HFFc6 (cell line): ENCODE measurements at places on chromosomes 11 and 22. TPM values are rescaled to one million over a fixed set of nuclear protein-coding genes. Genes with fewer than 3 reads are reported as not detected.

DCUN1D5 gene
- 40.4 to 48.6 TPM (median 40.6 TPM) in 3 replicates for total RNA-seq

DNA sequence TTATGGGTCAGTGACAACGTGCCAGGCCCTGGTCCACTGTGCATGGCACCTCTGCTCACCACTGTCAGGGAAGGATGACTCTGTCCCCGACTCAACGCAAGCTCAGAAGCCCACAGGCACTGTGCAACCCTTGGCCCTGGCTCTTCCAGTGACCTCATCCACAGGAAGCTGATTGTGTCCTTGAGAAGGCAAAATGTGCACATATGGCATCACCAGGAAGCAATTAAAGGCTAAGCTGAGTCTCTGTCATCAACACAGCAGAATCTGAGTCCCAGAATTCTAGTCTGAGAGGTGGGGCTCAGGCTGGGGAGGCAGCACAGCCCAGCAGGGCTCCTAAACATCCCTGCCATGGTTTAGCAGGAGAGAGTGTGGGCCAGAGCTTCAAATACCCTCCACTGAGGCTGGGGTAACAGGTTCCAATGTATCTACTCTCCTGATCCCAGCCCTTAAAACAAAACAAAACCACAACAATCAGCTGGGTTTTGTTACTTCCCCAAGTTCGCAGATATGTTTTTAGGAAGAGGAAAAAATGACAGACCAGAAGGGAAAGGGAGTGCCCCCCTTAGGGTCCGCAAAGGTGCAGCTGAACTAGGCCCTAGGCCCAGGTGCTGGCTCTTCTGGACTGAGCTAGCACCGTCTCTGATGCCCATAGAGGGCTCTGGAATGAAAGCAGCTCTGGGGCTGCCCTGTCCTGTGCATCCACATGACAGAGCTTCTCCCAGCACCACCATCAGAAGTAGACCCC, 33.5 kb upstream of the GNAZ start:
- peak; percentile 64 for DNase-seq

CAPN1 gene
- 211 to 230 TPM (median 227 TPM) in 3 replicates for total RNA-seq

- no peak for DNase-seq
Measured at GRCh38 chr11:119745776-119746535, 17.0 kb upstream of the NECTIN1 start.

GRCh38 chr11:6828103-6828502, 17.4 kb upstream of the OR10A5 start:
- no peak for DNase-seq

DNA sequence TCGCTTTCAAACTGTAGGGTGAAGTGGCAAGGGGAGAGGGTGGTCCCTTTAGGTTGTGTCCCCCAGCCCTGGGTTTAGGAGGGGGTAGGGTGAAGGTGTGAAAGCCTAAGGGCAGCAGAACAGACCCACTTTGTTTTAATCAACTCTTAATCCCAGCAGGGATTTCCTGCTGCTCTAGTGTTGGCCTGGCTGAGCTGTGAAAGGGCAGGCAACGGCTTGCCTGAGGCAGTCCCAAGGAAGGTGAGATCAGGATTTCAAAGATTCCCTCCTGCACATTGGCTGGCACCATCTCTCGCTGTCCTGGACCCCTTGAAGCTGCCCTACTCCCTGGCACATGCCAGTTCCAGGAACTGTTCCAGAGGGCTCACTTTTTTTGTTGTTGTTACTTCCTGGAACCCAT, 221.3 kb downstream of the INSC start:
- no peak for DNase-seq

DNA sequence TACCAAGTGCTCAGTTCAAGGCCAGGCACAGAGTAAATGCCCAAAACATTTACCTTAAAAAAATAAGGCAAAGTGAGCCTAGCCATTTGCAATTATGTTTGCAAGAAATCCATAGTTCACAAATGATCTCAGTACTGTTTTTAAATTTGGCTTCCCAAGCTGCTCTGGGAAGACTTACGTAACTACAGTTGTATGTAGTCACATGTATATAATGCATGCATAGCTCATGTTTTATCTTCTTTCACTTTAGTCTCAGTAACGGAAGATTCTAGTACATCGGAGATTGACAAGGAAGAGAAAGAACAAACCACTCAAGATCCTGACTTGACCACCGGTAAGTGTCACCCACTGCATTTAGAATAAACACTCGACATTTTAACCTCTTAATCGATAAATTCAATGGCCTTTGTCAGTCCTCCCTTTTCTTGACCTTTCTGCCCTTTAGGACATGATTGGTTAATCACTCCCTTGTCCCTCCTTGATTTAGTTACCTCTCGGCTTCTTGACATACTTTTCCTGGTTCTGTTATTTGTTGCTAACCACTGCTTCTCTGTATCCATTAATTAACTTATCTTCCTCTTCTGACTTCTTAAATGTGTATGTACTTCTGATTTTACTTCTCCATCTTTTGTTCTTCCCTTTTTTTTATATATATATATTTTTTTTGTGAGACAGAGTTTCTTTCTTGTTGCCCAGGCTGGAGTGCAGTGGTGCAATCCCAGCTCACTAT, 18.0 kb upstream of the JHY start:
- no peak for DNase-seq

- no peak for DNase-seq
Measured at GRCh38 chr11:82979824-82980223, 78.3 kb downstream of the DDIAS start.

PGA5 gene
- total RNA-seq = not detected in 2 replicates

PLAAT3 gene
- total RNA-seq = 7.5 to 8.2 TPM (median 8.2 TPM) in 3 replicates

NNMT gene
- total RNA-seq = 197 and 220 TPM in 2 replicates

- DNase-seq = no peak
Measured at GRCh38 chr11:62737196-62737595, 8.9 kb downstream of the TTC9C start.

- DNase-seq = peak; percentile 42
Measured at GRCh38 chr11:13384908-13385640, 77.9 kb downstream of the BTBD10 start.

DBX1 gene
- total RNA-seq = not detected in 2 replicates

GRCh38 chr22:27935897-27936296, 16.8 kb upstream of the PITPNB start:
- DNase-seq = no peak

LUZP2 gene
- total RNA-seq = not detected in 3 replicates

SMIM35 gene
- total RNA-seq = not detected in 3 replicates

DNA sequence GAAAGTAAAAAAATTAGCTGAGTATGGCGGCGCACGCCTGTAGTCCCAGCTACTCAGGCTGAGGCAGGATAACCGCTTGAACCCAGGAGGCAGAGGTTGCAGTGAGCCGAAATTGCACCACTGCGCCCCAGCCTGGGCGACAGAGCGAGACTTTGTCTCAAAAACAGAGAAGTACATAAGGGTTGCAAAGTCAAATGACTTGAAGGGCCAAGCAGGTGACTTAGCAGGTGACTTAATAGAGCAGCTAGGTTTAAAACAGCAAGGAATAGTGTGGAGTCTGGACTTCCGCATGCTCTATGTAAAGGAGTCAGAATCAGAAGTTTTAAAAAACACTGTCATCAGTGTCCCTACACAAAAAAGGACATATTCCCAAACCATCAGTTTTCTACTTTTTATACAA, 31.7 kb downstream of the EP300 start:
- DNase-seq = no peak

- no peak for DNase-seq
Measured at GRCh38 chr11:93131709-93132108, 66.1 kb downstream of the SLC36A4 start.

- DNase-seq = no peak
Measured at GRCh38 chr22:26977741-26978376, 320.5 kb downstream of the MIAT start.

- DNase-seq = no peak
Measured at GRCh38 chr11:117766026-117766425, 31.0 kb downstream of the DSCAML1 start.

DNA sequence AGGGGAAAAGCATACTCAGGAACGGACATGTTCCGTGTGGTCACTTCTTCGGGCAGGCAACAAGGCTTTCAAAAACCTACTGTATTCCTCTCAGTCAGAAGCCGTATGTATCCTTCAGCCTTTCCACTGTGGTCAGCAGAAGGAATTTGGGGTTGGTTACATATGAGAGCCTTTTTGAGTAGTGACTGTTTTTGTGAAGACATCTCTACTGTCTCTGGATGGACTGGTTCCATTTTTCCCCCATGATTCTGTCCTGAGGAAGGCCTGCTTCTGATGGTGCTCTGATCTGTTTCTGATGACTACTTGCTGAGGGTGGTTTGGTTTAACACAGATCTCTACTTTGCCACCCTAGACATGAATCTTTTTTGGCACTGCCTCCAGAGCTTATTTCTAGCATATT, 63.7 kb upstream of the HORMAD2 start:
- DNase-seq = peak; percentile 39

MB gene
- total RNA-seq = not detected in 3 replicates

- no peak for DNase-seq
Measured at GRCh38 chr22:47189056-47189916, 426.8 kb downstream of the TBC1D22A start.

GRCh38 chr11:72265951-72266350, 22.0 kb upstream of the PHOX2A start:
- DNase-seq = no peak

GRCh38 chr22:37503850-37504249, 15.4 kb downstream of the CARD10 start:
- no peak for DNase-seq

- no peak for DNase-seq
Measured at GRCh38 chr11:119309411-119309810, 7.5 kb downstream of the MCAM start.

GRCh38 chr11:82195283-82195682, 538.4 kb downstream of the FAM181B start:
- no peak for DNase-seq

DNA sequence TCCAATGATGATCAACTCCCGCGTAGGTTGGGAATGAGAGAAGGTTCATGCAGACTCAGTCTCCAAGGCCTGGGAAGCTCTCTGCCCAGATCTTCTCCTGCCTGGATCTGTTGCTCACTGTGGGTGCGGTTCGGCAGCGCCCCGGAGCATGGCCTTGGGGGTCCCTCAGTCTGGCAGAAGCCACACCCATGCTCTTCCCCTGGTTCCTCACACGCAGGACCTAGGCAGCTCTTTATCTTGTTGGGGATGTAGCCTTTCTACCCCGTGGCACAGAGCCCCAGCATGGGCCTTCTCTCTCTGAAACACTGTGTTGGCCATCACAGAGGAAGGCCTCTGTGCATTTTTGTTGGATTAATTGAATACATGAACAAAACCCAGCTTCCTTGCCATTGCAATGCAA, 1461.6 kb downstream of the BRD1 start:
- no peak for DNase-seq

IFITM10 gene
- 0.21 to 0.53 TPM (median 0.40 TPM) in 3 replicates for total RNA-seq

DNA sequence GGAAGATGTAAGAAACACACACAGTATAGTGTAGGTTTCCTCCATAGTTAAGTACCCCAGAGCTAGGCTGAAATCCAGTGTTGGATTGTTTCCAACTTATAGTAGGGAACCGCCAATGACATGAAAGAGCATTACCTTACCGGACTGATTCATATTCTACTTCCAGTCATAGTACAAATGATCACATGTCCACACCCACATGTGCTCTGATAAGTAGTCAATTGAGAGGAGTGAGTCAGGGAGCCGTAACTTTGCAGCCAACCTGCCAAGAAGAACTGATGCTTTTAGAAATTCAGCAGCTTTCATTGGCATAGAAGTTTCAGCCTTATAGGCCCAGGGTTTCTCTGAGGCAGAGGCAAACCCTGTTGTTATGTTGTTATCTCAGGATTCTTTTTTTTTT, 240.6 kb downstream of the ETS1 start:
- no peak for DNase-seq

AGBL2 gene
- 0.65 and 1.8 TPM in 2 replicates for total RNA-seq
